NCI-H526 treated with DMSO at 0.1 percent for 48 hours (cell line): ENCODE measurements at places on chromosomes 13 and 19.

DNA sequence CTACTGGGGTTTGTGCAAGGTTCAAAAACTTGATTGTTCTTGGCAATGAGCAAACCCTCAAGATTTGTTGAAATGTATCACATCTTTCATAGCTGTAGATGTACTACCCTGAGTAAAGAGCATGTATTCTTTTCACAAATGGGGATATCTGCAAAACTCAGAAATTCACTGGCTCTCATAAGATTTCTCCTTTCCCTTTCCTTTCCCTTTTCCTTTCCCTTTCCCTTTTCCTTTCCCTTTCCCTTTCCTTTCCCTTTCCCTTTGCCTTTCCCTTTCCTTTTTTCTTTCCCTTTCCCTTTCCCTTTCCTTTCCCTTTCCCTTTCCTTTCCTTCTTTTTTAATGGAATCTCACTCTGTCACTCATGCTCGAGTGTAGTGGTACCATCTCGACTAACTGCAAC lies 69.1 kb downstream of the FNDC3A start:
- DNase-seq: no peak

GRCh38 chr13:50357136-50357535 lies 341.9 kb downstream of the KCNRG start:
- DNase-seq: no peak

- DNase-seq: no peak
These were observed 16.9 kb downstream of the ERCC5 start for GRCh38 chr13:102862624-102863210.

DNA sequence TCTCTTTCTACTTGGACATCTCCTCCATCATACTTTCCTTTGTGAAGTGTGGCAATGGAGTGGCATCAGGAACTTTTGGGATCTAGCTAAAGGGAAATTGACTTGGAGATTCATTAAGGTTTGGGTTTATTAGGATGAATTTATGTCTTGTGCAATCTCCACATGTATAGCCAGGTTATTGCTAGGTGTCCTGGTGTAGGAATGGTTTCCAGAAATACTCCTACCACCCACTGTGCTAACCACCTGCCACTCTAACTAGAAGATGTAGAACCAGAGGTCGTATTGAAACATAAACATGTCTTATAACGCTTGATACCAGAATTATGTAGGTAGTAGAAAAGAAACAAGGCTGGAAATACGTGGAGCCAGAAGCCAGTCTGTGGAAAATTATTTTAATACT lies 38.1 kb upstream of the MED4 start:
- DNase-seq: no peak

- DNase-seq: no peak
These were observed 6.9 kb downstream of the SUGP2 start for GRCh38 chr19:19026299-19026971.
